ENCODE measurements at places on chromosomes 5 and 9. TPM values are rescaled to one million over a fixed set of nuclear protein-coding genes. Genes with fewer than 3 reads are reported as not detected.

PCDHGA10 gene
- 0.35 TPM for total RNA-seq

GNA14 gene
- total RNA-seq, result 5.5 TPM

LRRC70 gene
- total RNA-seq, result 1.7 TPM

HBEGF gene
- total RNA-seq, result 1.6 TPM

Data from H7 (cell line).